ENCODE measurements at places on chromosomes 16 and 17. TPM values are rescaled to one million over a fixed set of nuclear protein-coding genes. Genes with fewer than 3 reads are reported as not detected.

The DHX58 gene
- 4.5 TPM for polyA plus RNA-seq

The KRT36 gene
- polyA plus RNA-seq: not detected

The SYNGR3 gene
- polyA plus RNA-seq: 0.74 TPM

The CCDC78 gene
- polyA plus RNA-seq: 0.98 TPM

The MRPS23 gene
- polyA plus RNA-seq: 42.0 TPM

The TP53TG3F gene
- not detected for polyA plus RNA-seq

The PRAC1 gene
- polyA plus RNA-seq: not detected

Measured in muscle of arm (tissue), 14 donors.